ENCODE measurements at places on chromosomes 2 and 18. TPM values are rescaled to one million over a fixed set of nuclear protein-coding genes. Genes with fewer than 3 reads are reported as not detected.

GRCh38 chr2:71932037-71932779 lies 215.5 kb downstream of the CYP26B1 start:
- no peak for DNase-seq

DNA sequence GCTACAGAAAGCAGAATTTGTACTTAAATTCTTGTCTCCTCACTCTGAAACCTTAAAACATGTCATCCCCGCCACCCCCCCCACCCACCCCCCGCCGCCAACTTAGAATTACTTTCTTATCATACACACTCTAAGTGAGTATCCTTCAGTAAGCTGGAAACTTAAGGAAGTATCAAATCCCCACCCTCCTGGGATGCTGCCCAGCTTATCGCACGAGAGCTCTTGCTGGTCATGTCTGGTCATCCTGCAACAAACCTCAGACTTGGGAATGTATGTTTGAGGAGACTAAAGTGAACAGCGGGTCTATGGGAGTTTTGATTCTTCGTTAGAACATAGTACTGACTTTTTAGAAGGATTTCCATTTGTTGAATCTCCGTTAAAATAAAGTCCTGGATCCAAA lies 203.3 kb downstream of the PTGR3 start:
- DNase-seq, result no peak

DNA sequence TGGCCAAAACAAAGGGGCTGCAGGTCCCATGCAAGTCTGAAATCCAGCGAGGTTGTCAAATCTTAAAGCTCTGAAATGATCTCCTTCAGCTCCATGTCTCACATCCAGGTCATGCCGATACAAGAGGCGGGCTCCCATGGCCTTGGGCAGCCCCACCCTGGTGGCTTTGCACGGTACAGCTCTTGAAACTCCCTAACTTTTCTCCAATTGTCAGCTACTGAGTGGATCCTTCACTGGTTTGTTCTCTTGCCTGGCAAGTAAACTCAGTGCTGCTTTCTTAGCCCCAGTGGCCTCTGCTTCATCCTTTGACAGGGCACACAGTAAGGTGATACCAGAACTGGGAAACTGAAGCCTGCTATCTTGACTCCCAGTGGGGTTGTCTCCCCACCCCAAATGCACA lies 26.3 kb downstream of the SERPINB13 start:
- no peak for DNase-seq

GRCh38 chr2:236915726-236916125 lies 170.0 kb upstream of the COPS8 start:
- no peak for DNase-seq

DNA sequence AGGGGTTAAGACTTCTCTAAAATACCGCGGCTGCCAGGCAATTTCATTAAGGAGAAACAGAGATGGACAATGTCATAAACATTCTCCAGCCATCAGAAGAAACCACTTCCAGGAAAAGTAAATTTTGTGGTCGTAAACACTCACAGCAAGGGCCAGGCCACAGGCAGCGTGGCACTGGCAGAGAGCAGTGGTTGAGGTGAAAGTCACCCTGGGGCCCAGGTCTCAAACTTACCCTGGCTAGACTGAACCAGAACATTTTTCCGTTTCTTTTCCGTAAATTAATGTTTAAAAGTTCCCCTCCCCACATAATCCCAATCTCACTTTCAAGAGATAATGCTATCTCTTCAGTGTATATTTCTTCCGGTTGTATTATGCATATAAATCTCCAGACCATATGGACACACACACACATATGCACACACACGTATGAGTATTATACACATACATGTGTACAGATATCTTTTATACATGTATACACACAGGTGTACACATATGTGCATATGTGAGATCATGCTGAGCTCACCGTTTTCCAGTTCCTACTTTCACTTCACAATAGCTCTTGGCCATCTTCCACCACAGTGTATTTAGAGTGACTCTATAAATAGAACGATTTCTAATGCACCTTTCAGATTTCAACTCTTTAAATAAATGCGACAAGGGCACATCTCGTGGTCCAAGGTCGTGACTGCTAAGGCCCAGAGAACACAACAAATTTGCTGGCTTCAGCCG lies 90.1 kb downstream of the MALT1 start:
- peak; percentile 74 for DNase-seq

- no peak for DNase-seq
Observed at GRCh38 chr2:69954084-69954483, 7.3 kb downstream of the ASPRV1 start.

DNA sequence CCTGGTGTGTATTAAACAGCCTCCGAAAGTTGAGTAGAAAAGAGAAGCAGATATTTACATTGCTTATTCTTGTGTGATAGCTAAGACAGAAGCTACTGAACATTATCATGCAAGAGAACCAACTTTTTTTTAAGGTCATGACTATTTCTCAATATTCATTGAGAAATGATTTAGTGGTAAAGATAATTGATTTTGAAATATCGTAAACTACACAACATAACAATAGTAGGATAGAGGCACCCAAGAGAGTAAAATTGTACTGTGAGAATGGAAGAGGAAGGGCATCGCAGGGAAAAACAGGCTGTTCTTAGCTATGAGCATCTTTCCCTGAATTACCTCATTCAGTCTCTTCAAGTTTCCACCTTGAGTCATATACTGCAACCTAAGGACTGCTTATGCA lies 25.2 kb downstream of the HRH4 start:
- DNase-seq, result no peak

GRCh38 chr18:52475325-52475724 lies 135.3 kb downstream of the DCC start:
- DNase-seq, result no peak

GRCh38 chr2:239354132-239354790 lies 46.6 kb downstream of the HDAC4 start:
- no peak for DNase-seq

BOLL gene
- total RNA-seq, result not detected

TRIM54 gene
- not detected for total RNA-seq
